Activated T-helper 9 cell treated with anti-CD3 and anti-CD28 coated beads, Interleukin-2, amount 50 U/mL, for 16 hours (primary cell): ENCODE measurements at places on chromosomes 13 and 19.

GRCh38 chr13:76129305-76130000, 493.3 kb downstream of the LMO7 start:
- no peak for DNase-seq

GRCh38 chr13:83450591-83450990, 431.7 kb downstream of the SLITRK1 start:
- no peak for DNase-seq

GRCh38 chr13:101714195-101714594, 261.7 kb downstream of the ITGBL1 start:
- no peak for DNase-seq

GRCh38 chr19:35216833-35217648, 11.5 kb downstream of the FAM187B start:
- no peak for DNase-seq

DNA sequence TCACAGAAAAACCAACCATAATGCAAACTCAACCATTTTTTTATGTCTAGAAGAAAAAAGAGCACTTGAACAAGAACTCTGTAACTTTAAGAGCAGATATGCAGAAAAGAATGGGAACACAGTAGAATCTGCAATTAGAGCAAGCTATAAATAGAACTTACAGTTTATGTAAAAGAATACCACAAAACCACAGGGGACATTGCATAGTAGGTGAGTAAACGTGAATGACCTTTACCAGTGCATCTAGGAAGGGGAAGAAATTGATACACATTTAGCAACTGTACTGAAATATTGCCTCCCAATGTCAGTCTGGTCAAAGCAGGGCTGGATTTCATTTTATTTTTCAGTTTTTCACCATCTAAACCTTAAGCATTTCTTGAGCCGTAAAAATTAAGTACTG, 242.2 kb upstream of the EDNRB start:
- DNase-seq = no peak

- no peak for DNase-seq
Observed at GRCh38 chr13:59458908-59459579, 704.7 kb downstream of the DIAPH3 start.

GRCh38 chr19:42038666-42039065, 31.3 kb downstream of the GRIK5 start:
- no peak for DNase-seq

DNA sequence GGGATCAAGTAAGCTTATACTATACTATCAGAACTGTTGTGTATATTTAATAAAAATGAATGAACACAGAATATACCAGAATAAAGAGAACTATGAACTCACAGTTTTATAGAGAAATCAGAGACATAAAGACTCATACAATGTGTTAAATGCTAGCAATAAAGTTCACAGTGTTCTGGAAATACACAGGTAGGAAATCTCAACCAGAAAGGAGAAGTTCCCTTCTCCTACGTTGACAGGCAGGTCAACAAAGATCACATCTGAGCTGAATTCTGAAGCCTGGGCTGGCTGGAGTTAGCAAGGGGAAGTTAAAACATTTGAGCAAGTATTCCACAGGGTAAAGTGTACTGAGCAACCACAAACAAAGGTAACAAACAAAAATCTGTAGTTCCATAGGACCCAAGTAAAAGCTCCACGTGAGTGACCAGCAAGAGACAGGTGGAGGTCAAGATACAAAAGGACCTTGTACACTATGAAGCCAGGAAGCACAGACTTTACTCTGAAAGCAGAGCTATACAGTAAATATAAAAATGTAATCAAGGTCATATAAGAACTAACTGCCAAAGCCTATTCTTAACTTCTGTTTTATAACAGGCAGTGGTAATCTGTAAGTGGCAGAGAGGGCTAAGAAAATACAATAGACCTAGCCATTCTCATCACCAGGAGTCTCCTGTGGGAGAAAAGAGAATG, 13.0 kb downstream of the FBXL3 start:
- no peak for DNase-seq

GRCh38 chr13:20815464-20815863, 41.7 kb upstream of the EEF1AKMT1 start:
- DNase-seq = no peak

GRCh38 chr13:39347926-39348901, 254.8 kb downstream of the LHFPL6 start:
- DNase-seq = no peak
